ENCODE measurements at places on chromosomes 3 and 15. TPM values are rescaled to one million over a fixed set of nuclear protein-coding genes. Genes with fewer than 3 reads are reported as not detected.

DNA sequence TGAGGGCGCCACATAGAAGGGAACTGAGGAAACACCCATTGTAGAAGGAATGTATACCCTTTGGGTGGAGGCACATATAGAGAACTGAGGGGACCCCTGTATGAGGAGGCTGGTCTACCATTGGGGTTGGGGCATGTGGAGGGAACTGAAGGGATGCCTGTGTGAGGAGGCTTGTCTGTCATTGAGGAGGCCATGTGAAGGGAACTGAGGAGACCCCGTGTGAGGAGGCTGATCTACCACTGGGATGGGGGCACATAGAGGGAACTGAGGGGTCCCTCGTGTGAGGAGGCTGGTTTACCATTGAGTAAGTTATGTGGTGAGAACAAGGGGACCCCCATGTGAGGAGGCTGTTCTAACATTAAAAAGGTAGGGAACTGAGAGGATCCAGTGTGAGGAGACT, 156.1 kb downstream of the FBLN2 start:
- no peak for DNase-seq

The ATP8B4 gene
- polyA plus RNA-seq, result 2.9 TPM

The STRIT1 gene
- 2.8 TPM for polyA plus RNA-seq

The CCR3 gene
- polyA plus RNA-seq, result not detected

The GOLGA8R gene
- polyA plus RNA-seq, result 3.8 TPM

The TLR9 gene
- 0.26 TPM for polyA plus RNA-seq

DNA sequence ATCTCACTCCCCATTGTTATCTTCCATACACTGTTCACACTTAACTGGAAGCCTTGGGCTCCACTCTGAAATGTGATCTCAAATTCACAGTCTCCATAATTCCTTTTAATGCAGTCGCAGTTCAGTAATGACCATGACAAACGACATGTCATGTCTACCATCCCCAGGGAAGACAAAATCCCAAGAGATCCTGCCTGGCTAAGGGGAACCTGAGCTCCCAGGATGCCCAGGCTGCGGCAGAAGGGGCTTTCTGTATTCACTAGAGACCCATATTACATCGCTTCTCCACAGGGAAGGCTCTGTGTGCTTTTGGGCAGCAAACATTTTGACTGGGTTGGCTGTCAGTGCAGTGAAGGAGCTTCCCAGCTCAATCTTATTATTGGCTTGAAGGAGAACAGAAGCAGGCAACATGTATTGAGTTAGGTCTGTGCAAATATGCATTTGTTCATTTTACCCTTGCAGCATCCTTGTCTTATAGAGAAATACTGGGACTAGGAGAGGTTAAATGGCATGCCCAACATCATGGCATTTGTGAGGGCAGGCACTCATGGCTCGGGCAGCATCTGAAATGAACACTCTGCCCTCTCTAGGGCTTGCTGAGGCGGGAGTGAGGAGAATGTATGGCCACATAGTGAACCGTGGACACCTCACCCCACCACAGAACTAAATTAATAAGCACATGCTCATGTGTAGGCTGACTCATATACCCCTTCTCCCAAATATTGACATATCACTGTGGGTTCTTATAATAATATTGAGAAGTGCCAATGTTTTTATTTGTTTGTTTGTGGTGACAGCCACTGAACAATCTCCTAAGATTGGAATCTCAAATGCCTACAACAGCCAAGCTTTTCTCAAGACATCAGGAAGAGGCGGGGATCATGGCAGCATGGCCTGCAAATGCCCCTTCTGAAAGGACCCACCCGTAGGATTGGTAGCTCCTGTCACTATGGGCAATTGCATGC, 141.6 kb upstream of the FOXB1 start:
- no peak for DNase-seq

DNA sequence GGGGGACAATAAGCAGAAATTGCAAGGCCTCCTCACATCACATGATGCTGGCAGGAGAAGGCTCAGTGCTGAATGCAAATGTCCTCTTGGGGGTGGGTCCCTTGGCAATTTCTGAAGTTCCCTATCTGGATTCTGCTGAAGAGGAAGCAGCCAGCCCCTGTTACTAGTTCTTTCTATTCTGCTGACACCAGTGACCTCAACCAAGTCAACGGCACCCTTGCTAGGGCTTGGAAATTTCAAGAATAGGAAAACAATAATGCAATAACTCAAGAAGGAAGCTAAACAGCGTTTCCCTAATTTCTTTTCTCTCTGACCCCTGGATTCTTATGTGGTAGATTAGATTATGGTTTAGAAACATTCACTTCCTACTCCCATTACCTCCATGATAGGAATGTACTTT, 46.2 kb upstream of the FOXP1 start:
- DNase-seq, result no peak

GRCh38 chr3:182739619-182740018, 53.7 kb upstream of the ATP11B start:
- DNase-seq, result no peak
